ENCODE measurements at places on chromosomes 3 and 15.

DNA sequence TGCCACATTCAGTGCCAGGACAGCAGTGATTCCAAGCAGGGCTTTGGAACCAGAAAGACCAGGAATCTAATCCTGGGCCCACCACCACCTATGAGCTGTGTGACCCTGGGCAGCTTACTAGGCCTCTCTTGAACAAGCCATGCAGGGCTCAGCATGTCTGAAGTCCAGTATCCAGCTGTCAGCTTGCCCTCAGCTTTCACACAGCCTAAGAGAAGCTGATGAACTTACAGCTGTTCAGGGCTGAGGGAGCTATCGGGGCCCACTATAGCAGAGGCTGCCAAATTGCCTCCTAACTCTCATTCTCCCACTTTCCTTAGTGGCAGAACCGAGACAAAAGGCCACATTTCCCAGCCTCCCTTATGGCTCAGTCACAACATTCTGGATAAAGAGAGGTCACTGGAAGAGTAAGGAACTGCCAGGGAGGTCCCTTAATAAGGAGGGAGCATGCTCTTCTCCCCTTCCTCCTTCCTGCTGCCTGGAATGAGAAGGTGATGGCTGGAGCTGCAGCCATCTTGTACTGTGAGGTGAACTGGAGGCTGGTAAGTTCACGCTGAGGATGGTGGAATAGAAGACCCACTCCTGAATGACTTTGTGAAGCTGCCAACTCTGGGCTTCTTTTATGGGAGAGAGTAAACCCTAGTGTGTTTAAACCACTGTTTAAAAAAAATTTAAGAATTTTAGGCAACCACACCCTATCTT is 34.5 kb downstream of the FEM1B start:
- no peak for DNase-seq

DNA sequence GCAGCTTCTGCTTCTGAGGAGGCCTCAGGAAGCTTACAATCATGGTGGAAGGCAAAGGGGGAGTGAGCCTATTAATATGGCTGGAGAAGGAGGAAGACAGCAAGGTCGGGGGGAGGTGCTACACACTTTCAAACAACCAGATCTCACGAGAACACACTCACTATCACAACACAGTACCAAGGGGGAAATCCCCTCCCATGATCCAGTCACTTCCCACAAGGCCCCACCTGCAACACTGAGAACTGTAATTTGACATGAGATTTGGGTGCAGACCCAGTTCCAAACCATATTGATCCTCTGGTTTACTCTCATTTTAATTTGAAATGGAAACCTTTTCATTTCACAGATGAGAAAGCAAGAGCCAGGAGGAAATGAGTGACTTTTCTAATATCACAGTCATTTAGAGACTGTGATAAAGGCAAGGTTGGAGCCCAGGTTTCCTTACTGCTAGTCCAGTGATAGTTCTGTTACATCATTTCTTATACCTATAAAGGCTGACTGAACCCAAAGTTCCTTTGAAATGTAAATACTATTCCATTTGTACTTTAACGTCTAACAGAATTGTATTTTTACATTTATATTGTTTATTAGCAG is 105.8 kb upstream of the GAP43 start:
- no peak for DNase-seq

DNA sequence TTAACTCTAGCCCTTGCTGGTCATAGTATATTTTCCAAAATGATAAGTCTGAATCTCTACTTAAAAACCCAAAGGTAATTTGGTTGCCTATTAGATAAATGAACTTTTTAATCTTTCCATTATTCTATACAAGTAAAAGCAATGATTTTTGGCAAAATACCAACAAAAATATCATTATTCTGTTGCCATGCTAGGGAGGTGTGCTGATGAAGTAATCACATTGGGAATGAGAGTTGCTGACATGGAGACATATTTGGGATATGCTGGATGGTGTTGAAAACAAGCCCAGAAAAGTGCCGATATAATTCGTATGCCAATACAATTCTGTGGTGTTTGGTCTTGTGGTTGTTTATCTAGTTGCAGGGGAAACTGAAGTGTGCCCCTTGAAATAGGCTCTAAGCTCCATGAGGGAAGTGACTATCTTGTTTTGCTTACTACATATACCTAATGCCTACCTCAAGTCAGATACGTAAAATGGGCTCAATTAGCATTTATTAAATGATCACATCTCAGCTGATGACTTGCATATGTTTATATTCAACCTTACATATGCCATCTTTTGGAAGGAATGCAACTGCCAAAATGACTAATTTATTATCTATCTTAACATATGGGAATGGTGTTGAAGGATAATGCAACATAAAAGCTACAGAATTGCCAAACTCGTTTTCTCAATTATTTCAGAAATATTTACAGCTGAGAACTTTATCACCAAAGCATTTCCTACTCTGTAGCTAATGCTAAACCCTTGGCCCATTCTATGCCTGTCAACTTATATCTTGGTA is 5.8 kb downstream of the TOPBP1 start:
- no peak for DNase-seq

GRCh38 chr3:11774296-11774877 is 72.3 kb downstream of the TAMM41 start:
- DNase-seq = peak; percentile 30

- DNase-seq = no peak
These were observed 28.9 kb downstream of the TLNRD1 start for GRCh38 chr15:81029414-81030300.

DNA sequence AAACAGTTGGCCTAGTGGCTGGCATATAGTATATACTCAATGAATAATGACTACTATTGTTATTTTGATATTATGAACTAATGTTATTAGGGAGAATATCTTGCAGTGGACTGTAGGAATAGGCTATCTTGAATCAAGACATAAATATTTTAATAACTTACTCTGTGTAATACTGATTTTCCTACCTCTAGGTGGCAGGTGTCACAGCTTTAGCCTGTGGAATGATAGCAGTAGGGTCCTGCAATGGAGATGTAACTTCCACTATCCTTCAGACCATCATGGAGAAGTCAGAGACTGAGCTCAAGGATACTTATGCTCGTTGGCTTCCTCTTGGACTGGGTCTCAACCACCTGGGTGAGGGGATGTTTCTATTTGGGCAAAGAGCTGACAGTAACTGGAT is 6.5 kb downstream of the PSMD2 start:
- no peak for DNase-seq

DNA sequence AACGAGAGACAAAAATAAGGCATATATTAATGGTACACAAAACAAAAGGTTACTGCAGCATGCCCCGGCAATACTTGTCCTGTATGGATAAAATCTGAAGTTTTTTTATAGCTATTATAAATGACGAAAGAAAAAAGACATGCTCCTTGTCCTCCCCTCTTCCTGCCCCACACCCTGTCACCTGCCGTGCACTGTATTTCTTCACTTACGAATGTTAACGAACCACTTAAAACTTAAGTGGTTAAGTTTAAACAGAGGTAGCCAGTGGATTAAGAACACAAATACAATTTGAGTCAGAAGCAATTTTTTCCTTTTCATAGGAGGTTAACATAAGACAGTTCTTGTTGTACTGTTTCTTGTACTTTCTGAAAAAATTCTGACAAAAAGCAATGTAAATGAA is 799.1 kb upstream of the NECTIN3 start:
- no peak for DNase-seq

DNA sequence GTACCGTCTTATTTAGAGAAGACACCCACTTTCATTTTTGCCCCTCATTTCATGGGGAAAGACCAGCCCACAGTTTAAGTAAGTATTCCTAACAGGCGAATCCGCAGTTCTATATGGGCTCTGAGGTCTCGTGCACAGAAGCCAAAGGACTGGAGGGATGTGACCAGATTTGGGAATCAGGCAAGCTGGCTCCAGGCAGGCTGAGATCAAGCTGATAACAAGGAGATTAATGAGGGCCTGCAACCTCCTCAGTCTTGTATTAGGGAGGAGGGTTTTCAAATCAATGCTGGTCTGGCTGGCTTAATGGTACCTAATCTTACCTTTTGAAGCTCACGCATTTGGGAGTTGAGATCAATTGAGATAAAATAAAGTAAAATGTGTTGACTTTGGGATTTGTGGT is 15.3 kb downstream of the ST8SIA2 start:
- no peak for DNase-seq

GRCh38 chr15:71089801-71090200 is 25.5 kb upstream of the THSD4 start:
- DNase-seq = no peak

- no peak for DNase-seq
These were observed 10.6 kb downstream of the UBR1 start for GRCh38 chr15:43095243-43095642.

GRCh38 chr15:100873029-100873677 is 6.5 kb upstream of the ALDH1A3 start:
- peak; percentile 51 for DNase-seq

DNA sequence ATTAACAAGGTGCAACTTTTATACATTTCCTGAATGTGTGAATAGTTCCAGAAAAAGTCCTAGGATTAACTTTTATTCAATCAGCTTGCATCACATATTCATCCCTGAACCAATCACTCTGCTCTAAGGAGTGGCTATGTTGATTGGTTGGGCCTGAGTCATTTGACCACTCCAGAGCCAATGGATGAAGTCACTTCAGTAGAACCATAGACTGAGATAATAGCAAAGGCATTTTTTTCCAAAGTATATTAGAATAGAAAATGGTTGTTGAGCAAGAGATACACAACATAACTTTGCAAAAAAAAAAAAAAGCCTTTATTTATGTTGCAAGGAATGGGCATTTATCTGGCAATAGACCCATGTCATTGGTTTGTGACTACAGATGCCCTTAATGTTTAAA is 55.5 kb upstream of the AGTR1 start:
- DNase-seq = no peak

GRCh38 chr3:27714692-27715453 is 7.2 kb downstream of the EOMES start:
- DNase-seq = no peak

GRCh38 chr3:154979331-154979730 is 100.8 kb upstream of the MME start:
- no peak for DNase-seq

GRCh38 chr15:52392008-52392687 is 96.5 kb upstream of the MYO5C start:
- no peak for DNase-seq

GRCh38 chr15:56886363-56886931 is 32.0 kb upstream of the TCF12 start:
- DNase-seq = no peak

GRCh38 chr3:186683979-186684378 is 18.2 kb downstream of the HRG start:
- no peak for DNase-seq

DNA sequence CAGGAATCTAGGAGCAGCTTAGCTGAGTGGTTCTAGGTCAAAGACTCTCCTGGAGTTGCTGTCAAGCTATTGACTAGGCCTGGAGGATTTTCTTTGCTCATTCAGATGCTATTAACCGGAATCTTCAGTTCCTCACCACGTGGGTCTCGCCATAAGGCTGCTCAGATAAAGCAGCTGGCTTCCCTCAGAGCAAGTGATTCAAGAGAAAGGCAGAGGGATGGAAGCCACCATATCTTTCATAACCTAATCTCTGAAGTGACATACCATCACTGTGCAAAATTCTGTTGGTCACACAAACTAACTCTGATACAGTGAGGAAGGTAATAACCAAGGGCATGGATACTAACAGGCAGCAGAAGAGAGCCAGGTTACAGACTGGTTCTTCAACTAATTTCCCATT is 72.7 kb upstream of the FLNB start:
- no peak for DNase-seq

GRCh38 chr3:57805674-57806073 is 49.6 kb downstream of the SLMAP start:
- DNase-seq = no peak

- no peak for DNase-seq
These were observed 5.4 kb upstream of the SENP7 start for GRCh38 chr3:101518421-101518871.

DNA sequence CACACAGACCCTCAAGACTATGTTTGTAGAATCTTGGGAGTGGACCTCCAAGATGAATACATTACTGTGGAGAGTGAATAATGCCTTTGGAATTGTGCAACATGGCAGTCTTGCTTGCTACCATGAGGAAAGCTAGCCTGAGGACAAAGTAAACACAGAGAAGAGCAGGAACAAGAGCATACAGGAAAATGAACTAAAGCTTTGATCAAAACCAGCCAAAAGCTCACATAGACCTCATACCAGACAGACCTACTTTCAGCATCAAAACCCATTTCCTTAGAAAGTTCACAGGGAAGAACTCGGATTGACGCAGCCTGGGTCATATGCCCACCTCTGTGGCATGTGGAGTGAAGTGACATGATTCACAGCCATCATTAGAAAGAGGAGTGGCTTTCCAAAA is 3.3 kb upstream of the RAB8B start:
- DNase-seq = no peak

- DNase-seq = no peak
These were observed 255.6 kb upstream of the ZNF717 start for GRCh38 chr3:76040946-76041345.
